ENCODE measurements at places on chromosomes 7 and 10.

DNA sequence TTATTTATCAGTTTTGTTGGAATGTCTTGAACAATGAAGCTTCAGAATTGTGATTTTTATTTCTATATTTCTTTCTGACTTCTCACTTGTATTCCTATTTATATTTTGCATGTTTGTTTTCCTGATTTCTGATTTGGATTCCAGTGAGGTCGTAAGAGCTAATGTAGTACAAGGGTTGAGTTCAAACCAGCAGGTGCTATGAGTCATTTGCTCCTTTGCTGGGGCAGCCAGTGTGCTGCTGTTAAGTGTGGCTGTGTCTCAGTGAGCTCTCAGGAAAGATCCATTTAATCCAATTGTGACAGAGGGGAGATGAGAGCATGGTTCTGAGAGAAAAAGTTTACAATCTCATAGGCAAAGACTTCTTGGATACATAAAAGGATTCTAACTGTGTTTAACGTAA, 48.6 kb downstream of the MCU start:
- no peak for DNase-seq

GRCh38 chr10:24118246-24118645, 90.7 kb upstream of the KIAA1217 start:
- no peak for DNase-seq

DNA sequence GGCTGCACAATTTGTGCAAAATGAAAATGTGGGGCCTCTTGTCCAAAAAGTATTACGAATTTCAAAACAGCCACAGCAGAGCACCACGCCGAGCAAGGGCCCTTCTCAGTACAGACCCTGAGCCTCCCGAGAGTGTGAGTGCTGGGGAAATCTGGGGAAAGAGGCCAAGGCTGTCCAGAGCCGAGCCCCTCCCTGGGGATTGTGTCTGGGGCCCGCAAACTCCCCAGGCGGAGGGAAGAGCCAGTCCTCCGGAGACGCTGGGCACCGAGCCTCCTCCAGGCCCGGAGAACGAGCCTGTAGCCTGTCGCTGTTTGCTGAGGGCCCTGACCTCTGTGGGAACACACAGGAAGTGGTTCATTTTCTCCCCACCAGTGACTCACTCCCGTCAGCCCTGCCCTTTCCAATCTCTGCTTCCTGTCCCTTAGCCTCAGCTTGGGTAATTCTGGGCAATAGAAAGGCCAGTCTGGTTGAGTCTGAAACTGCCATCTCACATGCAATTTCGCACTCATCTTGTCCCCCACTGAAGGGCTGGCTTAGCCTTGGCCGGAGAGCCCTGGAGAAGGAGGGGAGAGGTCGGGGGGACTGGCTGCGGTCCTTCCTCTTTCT, 19.5 kb upstream of the GNA12 start:
- peak; percentile 79 for DNase-seq

DNA sequence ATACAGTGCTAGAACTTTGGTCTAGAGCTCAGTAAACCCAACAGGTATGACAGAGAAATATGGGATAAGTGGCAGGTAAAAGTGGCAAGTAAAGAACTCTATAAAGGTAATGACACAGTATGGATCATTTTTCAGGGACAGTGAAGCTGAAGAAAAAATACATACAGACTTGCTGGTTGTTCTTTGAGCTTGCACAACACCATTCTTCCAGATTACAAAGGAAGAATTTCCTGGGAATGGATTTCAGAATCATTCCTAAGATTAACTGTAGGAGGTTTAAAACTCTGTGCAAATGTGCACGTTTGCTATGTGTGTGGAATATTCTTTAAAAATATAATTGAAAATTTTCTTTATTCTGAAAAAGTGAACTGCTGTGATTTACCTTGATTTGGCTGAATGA, 36.0 kb downstream of the PHF14 start:
- no peak for DNase-seq

DNA sequence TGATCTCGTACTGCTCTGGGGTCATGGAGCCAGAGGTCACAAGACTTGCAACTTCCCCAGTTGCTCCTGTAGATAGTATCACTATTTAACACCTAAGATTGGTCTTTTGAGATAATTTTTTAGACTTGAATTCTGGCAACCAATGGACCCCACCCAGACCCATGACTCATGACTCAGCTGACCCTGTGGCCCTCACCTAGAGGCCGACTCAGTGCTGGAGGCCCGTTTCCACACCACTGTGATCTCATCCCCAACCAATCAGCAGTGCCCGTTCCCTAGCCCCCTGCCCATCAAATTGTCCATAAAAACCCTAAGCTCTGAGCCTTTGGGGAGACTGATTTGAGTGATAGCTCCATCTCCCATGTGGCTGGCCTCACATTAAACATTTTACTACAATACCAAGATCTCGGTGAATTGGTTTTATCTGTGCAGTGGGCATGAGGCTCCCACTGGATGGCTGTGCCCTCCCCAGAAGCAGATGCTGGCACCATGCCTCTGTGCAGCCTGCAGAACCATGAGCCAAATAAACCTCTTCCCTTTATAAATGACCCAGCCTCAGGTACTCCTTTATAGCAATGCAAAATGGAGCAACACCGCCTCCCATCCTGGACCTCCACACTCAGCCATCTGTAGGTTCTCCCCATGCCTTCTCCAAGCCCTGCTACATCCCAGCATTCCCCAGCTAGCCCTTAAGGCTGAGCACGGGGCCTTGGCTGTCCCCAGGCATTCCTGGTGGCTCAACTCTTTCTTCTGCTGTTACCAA, 98.8 kb downstream of the PRKAG2 start:
- DNase-seq: no peak
